ENCODE measurements at places on chromosomes 4 and X.

GRCh38 chrX:53357799-53358530 lies 64.5 kb downstream of the SMC1A start:
- no peak for DNase-seq

DNA sequence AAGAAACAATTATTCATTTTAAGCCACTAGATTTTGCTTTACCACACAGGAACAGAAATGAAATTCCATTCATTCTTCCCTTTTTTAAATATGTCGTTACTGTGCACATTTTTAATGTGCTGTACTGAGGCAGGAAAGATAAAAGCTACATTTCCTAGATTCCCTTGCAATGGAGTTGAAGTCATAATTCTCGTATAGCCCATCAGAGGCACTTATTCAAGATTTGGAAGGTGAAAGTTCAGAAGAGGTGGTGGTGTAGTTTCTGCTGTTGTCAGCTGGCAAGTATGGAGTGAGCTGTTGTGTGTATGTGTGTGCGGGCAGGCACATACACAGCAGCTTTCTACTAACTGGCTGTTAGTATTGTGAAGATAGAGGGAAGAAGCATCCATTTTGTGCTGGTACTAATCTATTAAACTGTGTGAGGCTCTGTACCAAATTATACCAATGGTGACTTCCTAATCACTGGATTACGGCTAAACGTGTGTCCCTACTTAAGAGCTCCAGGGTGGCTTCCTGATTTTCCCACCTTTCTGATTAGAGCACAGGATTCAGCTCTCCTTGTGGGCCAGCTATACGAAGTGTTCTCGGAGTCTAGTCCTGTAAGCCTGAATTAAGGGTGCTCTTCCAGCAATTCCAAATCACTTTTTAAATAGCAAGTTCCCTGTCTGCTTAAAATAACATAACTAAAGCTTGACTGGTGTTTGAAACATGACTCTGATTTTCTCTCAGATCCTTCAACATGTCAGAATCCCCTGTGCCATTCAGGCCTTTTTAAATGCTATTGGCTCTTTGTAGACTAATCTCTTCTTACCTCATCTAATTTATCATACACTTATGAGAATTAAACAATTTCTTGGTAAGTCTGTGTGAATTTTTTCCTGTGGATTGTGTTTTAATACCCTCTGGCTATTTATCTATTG lies 43.8 kb downstream of the PDS5A start:
- DNase-seq, result no peak

DNA sequence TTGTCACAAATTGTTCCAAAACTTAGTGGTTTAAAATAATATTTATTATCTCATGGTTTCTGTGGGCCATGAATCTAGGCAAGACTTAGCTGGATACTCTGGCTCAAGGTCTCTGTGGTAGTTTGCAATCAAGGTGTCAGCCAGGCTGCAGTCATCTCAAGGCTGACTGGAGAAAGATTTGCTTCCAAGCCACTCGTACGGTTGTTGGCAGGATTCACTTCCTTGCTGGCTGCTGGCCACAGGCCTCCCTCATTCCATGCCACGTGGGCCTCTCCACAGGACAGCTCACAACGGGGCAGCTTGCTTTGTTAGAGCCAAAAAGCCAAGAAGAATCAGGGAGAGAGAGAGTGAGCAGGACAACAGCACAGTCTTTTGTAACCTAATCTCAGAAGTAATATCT lies 101.4 kb downstream of the WWC2 start:
- no peak for DNase-seq

DNA sequence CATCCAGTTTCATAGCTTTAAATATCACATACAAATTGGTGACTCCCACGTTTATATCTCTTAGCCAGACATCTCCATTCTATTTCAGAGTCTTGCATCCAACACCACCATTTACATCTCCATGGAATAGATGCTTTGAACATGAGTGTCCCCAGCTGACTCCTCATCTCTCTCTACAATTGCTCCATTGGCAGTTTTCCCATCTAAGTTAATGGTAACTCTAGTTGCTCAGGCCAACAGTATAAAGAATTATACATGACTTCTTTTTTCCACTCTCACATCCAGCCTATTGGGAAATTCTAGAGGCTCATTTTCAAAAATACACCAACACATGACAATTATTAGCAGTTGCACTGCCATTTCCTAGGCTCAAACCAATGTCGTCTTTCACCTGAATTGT lies 388.2 kb downstream of the STIM2 start:
- no peak for DNase-seq

DNA sequence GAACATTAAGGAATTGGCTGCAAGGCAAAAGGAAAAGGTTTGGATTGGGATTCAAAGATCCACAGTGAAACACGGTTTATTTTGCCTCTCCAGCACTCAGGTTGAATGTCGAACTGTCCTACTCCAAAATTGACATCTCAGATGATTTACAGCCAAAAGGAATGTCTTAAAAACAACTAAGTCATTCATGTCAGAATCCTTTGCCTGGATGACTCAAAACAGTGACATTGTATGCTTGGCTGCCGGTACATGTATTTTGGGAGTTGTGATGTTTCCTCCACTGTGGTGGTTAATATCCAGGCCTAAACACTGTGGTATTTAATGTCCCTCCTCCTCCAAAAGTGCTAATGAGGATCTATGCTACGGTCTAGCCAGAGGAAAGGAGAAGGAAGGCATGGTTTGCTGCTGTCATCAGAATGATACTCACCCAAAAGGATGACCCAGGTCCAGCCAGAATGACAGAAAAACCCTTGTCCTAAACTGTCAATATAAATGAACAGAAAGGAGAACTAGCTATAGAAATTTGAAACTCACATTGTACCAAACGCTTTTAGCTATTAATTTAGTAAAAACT lies 20.9 kb downstream of the PGM2 start:
- no peak for DNase-seq

DNA sequence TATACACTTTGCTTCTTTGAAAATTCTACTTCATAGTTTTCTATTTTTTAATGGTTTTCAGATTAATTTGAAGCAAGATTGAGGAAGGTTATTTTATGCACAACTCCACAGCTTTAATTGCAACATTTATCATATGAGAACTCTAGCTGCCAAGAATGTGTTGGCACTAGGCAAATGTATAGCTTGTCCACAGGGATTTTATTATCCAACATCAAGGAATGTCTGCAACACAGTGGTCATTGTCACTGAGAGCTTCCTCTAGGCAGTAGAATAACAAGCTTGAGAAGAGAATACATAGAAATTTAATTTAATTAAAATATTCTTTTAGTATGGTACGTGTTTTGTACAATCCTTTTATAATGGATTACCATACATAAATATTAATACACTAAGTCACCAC lies 1600.8 kb downstream of the ARAP2 start:
- DNase-seq, result no peak

GRCh38 chrX:86148024-86148511 lies at the start of gene DACH2:
Gene DACH2, plus strand, starts transcription at chrX:86148451.
- peak; percentile 28 for DNase-seq

DNA sequence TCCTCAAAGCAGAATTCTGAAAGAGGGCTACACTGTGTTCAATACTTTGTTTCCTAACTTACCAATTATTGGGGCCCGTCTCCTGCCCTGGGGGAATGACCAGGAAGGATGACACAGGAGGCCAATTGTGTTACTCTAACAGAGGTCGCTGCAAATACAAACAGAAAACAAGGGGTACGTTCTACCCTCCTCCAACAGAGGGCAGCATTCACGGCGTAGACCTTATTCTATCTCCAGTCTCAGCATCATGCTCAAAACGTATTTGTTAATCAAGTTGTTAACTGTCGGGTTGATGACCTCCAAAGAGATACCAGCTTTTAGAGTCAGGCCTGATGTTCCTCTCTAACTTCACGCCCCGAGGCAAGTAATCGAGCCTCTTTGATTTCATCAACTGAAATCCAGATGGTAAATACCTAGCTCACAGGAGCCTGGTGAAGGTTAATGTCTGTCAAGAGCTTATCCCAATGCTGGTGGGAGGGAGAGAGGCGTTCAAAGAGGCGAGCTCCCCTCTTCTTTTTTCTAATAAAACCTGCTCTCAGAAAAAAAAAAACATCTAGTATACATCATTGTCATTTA lies 181.0 kb upstream of the KCNIP4 start:
- no peak for DNase-seq

DNA sequence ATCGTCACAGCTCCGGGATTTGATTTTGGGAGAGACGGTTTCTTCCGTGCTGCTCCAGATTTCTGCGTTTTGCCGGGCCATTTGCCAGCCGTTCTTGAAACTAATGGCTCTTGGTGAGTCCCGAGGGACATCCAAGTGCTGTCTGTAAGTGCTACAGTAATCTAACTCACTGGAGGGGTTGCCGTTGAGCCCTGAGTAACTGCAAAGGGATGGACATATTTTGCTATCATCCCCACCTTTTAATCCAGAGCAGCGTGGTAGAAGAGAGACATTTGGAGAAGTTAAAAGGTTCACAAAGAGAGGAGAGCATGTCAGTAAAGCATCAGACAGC lies 88.9 kb upstream of the PDLIM3 start:
- DNase-seq, result no peak

DNA sequence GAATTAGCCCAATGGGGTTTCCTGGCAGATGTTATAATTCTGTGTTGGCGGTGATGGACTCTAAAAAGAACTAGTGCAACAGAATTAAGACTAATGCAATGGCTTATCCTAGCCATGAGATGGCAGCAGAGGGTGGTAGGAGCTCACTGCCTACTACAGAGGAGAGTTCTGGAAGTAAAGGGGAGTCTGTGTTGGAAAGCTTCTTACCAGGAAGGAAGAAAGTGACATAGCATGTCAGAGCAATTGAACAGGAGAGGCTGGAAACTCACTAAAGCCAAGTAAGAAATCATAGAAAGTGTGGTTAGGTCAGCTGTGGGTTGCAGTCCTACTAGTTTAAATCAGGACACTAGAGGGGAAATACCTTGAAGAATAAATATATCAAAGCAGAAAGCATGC lies 6.3 kb upstream of the TRPC5OS start:
- peak; percentile 1 for DNase-seq

DNA sequence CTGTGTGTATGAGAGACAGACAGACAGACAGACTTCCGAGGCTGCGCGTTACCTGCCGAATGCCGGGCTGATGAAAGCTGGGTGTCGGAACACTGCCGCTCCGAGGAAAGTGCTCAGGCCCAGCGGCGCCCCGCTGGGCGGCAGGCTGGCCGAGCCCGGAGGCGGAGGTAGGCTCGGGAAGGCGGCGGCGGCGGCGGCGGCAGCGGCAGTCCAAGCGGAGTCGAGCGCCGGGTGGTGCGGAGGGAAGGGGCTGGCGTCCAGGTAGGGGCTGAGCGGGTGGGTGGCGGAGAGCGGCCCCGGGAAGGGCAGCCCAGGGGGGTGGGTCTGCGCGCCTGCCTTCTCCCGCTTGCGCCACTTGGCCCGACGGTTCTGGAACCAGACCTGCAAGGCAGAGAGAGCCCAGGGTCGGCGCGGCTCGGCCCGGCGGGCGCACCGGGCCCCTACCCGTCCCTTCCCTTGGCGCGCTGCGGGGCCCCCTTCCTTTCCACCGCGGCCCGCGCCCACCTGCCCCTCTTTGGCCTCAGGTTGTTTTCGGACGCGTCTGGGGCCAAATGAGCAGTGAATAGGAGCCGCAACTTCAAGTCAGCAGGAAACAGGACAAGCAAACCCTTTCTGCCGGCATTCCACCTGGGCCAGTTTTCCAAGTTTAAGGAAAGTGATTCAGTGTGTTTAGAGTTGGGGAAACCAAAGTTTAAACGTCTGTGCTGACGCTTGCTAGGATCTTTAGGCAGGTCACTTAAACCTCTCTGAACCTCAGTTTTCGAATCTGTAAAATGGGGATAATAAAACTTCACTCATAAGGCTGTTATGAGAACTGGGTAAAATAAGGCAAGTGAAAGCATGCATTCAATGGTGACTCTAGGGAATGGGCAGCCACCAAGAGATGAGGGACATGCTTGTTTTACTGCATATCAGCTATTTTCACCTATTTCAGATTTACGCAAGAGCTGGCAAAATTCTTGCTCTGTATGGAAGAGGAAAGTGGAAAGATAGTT lies 8.4 kb downstream of the ARX start:
- no peak for DNase-seq

DNA sequence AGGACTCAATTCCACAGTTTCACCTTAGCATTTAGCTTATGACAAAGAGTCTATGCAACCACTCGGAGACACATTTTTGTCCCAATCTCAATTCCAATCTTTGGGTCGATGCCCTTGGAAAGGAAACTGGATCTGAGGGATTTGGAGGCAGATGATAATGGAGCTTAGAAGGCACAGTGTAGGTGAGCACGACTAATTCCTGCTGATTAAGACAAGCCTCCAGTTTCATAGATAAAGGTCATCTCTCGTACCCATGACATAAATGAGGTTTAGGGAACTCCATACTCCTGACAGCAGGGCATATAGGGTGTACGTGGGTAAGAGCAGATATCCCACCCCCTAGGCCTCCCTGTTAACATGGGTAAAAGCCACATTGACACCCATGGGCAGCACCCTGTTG lies 24.4 kb upstream of the ZNF718 start:
- no peak for DNase-seq

- DNase-seq, result peak; percentile 74
Measured at GRCh38 chrX:39772057-39772832, 325.5 kb downstream of the BCOR start.

GRCh38 chr4:67891645-67892044 lies 7.8 kb upstream of the TMPRSS11D start:
- no peak for DNase-seq

DNA sequence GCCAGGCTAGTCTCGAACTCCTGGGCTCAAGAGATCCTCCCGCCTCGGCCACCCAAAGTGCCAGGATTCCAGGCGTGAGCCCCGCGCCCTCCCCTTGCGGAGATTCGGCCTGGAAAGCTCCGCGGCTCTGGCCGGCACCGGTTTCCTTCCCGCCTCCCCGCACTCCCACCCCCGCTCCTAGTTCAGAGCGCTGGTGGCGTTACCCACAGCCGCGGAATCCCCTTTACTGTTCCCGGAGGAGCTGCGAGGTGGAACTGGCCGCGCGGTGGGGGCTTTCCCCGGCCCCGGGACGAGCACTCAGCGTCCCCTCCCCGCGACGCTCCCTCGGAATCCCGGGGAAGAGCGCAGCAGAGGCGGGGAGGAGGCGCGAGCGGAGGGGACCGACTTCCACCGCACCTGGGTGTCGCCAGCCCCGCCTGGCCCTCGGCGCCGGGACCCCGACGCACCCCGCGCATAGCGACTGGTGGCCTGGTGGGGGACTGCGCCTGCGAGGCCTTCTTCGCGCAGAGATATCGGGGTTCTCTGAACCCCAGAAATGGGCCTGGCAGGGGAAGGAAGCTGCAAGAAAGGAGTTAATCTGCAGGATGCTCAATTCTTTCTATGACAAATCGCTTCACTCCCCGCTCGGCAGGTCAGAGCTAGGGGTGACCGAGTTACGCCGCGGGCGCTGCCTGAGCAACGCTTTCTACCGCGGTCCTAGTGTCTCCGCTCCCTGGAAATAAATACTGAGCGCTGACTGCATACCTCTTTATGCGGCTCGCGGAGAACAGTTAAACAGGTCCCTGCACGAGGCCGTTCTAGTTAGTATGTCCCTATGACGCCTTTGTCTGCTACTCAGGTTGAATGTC lies 14.6 kb upstream of the SLC25A4 start:
- DNase-seq, result peak; percentile 14

DNA sequence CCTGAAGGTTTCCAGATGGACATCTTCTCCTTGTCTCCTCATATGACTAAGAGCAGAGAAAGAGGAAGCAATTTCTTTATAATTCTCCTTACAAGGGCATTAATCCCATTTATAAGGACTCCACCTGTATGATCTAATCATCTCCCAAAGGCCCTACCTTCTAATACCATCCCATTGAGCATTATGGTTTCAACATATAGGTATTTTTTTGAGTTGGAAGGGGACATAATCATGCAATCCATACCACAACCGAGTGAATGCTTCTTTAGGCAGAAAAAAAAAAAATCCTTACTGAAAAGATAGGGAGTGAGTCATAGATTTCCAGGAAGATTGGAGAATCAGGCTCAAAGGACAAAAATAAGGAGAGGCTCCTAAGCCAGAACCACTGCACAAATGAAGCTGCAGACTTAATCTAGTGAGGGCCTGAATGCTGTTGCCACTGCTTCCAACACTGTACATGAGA lies 312.5 kb upstream of the HS3ST1 start:
- no peak for DNase-seq
